Choroid plexus epithelial cell (primary cell): ENCODE measurements at places on chromosomes 11 and 22.

- peak; percentile 44 for DNase-seq
These were observed 48.4 kb upstream of the POU2AF1 start for GRCh38 chr11:111427471-111427912.

- DNase-seq, result no peak
These were observed 89.7 kb downstream of the GRAMD1B start for GRCh38 chr11:123519797-123520193.

DNA sequence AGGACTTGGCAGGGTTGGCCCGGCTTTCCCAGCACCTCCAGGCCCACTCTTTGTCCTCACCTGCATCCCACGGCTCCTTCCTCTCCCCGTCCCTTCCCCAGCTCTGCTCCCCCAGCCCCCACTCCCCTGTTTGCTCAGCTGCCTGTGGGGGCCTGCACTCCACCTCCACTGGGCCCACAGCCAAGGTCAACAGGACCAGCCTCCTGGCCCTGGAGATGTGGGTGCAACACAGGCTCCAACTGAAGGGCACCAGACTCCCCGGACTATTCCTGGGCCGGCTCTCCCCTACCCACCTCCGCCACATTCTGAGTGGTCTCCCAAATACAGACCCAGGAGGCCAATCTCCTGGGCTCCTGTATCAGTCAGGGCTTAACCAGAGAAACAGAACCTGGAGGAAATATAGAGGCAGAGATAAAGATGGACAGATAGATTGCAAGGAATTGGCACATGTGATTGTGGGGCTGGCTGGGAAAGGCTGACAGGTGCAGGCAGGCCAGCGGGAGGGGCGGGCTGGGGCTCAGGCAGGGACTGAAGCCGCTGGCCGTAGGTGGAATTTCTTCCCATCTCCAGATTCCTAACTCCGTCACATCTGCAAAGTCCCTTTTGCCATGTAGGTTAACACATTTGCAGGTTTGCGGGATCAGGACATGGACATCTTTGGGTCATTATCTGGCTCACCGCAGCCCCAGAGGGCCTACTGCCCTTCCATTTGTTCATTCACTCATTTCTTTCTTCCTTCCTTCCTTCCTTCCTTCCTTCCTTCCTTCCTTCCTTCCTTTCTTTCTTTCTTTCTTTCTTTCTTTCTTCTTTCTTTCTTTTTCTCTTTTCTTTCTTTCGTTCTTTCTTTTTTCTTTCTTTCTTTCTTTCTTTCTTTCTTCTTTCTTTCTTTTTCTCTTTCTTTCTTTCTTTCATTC, 45.8 kb upstream of the MYH9 start:
- no peak for DNase-seq

DNA sequence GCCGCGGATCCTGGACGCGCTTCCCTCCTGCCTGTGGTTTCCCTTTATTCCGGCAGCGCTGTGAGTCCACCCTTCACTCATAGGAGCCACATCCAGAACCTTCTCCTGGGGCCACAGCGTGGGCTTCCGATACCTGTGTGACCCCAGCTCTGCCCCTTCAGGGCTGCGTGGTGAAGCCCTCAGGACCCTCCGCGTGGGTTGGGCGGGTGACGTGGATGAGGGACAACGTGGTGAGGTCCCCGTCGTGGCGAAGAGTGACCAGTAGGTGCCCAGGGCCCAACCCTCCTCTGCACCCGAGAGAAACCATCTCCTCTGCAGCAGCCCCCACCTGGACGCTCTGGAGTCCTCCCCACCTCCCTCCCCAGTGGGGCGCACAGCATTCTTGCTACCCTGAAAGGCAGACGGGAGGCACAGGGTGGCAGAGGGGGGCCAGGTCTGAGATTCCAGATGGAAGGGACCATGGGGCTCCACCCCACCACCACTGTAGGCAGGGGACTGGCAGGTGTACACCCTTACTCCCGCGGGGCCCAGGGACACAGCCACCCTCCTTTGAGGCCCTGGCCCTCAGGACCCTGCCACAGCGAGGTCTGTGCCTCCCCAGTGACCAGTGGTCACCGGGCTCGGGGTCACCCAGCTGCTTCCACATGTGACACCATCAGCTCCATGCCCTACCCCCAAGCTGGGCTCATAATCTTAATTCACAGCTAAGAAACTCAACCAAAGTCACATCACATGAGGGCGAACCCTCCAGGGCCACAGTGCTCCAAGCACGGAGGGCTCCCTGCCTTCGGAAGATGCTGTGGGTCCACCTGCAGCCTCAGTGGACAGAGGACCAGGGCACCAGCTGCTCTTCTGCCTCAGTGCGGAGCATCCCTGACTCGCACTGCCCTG, 3.4 kb upstream of the ZBED4 start:
- no peak for DNase-seq

DNA sequence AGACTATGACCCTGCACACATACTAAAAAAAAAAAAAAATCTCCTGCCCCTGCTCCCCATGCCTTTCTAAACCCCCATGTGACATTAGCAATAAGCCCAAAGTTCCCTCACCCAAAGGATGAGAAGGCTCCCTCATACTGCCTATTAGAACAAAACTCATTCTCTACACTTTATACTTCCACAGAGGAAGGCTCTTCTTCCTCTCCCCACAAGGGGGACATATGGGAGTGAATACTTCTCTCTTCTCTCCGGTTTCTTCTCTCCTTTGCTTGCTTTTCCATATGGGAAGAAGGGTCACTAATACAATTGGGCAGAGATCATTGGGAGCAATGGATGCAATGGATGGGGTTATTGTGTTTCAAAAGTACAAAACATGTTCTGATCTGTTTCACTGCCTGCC, 3.3 kb downstream of the OR52L1 start:
- DNase-seq, result no peak

DNA sequence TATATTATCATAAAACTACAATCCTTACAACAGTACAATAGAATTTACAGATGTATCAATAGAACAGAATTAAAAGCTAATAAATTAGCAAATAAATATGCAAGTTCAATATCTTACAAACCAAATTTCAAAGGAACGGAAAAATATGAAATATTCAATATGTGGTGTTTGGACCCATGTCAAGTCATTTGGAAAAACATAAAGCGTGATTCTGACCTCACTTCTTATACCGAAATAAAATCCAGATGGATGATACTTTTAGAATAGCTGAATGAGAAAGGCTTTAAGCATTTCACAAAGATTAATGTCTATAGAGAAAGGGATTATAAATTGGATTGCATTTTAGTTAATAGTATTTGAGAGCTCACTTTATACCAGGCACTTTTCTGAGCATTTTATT, 92.8 kb upstream of the TEAD1 start:
- no peak for DNase-seq

DNA sequence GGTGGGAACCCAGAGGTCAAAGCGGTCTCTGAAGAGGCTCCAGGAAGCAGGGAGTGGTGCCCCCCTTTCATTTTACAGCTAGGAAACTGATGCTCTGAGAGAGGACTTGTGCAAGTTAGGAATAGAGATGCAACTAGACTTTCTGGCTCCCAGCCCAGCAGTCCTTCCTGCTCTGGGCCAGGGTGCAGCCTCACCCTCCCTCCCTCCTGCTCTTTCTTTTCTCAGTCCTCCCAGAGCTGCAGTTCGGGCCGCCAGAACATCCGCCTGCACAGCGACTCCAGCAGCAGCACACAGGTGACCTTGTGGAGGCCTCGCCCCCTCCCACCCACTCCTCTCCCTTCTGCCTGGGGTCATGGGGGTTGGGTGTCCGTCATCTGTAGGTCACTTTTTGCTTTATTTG, 51.5 kb downstream of the LHFPL7 start:
- peak; percentile 90 for DNase-seq

DNA sequence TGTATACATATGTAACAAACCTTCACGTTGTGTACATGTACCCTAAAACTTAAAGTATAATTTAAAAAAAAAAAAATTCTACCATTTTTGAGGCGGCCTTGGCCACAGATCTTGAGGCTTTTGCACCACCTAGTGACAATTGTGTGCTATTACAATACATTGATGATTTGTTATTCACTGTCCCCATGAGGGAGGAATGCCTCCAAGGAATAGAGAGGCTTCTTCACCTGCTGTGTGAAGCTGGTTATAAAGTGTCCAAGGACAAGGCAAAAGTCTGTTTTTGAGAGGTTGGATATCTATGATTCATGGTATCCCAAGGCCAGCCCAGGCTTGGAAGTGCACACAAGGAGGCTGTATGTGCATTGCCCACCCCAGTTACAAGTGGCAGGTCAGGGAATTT, 30.7 kb downstream of the SLC22A25 start:
- peak; percentile 38 for DNase-seq

DNA sequence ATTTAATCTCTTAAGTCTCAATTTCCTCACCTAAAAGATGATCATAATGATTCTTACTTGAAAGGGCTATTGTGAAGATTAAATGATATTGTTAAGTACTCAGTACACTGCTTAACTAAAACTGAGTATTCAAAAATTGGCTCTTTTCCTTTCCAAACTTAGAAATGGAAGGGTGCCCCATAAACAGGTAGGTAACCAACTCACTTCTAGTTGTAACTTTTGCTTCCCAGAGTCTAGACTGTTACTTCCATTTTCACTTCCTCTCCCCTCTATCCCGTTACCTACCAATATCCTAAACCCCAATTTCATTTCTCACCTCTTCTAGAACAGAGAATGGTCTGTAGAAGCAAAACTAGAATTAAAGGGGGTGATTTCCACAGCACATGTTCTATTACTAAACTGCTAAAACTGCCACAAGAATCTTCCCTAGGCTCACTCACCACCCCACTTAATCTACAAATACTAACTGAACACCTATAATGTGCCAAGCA, 50.0 kb downstream of the RRAS2 start:
- DNase-seq, result no peak

DNA sequence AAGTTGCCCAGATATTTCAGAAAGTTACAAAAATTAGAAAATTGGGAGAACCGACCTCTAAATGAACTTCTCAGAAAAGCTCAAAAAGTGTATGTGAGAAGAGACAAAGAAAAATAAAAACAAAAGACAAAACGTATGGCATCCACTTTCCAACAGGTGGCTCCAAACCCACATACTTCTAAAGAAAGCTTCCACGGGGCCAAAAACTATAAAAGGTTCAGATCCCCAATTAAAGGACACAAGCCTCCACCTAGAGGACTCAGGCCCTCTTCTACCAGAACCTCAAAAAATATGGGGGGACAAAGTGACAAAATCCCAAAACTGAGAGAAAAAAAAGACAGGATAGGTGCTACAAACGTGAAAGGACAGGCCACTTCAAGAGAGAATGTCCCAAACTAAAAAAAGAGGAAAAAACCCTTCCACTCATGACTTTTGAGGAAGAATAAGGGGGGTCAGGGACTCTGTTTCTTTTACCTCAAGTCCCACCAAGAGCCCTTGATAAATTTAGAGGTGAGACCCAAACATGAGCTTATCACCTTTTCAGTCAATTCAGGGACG, 8.8 kb downstream of the SCGB2A1 start:
- DNase-seq, result peak; percentile 43
